Smooth muscle cell of the brain vasculature (primary cell): ENCODE measurements at places on chromosomes 1 and 21.

GRCh38 chr1:218259800-218260199, 25.3 kb upstream of the RRP15 start:
- no peak for DNase-seq

GRCh38 chr1:16298653-16299052, 53.6 kb downstream of the FBXO42 start:
- no peak for DNase-seq

- DNase-seq: no peak
These were observed 174.7 kb downstream of the ADGRL4 start for GRCh38 chr1:78831731-78832360.

DNA sequence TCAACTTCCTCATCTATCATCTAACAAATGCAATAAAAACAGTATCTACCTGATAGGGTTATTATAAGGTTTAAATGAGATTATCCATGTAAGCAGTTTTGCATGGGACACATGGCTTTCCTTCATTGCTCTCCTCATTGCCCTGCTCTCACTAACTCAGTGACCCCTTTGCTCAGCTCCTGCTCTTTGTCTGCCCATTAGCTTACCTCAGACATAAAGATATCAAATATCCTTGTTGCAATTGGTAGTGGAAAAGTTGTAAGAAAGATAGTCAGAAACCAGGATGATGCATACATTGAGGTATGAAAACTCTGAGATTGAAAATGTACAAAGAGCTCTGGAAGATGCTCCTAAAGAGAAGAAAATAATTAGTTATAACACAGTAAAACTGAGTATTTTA, 89.8 kb downstream of the EVI5 start:
- no peak for DNase-seq

- no peak for DNase-seq
These were observed 72.7 kb downstream of the SMYD3 start for GRCh38 chr1:246434335-246434734.
